ENCODE measurements at places on chromosomes 4 and X.

GRCh38 chr4:125420526-125420925, 105.8 kb downstream of the FAT4 start:
- DNase-seq = no peak

DNA sequence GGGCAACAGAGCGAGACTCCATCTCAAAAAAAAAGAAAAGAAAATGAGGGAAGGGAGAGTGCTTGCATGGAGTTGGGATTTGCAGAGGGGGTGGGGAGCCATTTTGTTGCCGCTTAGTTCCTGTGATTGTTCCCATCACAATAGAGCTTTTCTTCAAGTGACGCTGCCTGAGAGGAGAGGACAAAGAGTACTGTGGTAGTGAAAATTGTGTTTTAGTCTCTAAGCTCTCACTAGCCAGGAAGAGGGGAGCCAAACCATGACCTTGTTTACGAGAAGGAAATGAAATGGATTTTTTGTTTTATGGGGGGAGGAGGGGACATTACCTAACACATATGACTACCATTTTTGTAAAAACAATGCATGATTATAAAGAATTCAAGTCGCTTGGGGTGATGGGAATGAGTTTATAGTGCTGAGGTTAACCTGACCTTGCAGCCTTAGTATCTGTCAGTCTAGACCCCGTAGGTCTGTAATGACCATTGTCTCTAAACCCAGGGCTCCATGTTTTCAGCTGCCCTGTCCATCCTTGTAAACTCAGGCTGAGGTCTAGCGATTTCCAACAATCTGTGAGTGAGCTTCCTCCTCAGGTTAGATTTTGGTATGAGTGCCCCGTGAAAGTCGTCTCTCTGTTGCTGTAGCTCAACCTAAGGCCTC, 18.8 kb downstream of the SRD5A3 start:
- DNase-seq = no peak

- peak; percentile 43 for DNase-seq
Observed at GRCh38 chrX:46572340-46572936, 1.1 kb upstream of the CHST7 start.

- DNase-seq = no peak
Observed at GRCh38 chr4:112251019-112251643, 19.5 kb downstream of the AP1AR start.

DNA sequence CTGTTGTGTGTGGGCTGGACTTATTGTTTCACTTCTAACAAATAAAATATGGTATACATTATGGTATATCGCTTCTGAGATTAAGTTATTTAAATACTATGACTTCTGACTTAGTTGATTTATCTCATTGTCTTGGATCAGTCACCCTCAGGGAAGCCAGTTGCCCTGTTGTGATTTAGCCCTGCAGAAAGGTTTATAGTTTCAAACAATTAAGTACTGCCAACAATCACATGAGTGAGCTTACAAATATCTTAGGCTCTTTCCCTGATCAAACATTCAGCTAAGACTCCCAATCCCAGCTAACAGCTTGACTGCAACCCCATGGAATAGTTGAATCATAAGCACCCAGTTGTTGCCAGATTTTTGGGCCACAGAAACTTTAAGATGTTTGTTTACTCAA, 85.4 kb downstream of the MAGEC1 start:
- DNase-seq = no peak

- no peak for DNase-seq
Observed at GRCh38 chrX:13903405-13903804, 86.5 kb upstream of the GPM6B start.

Measured in CD4-positive, alpha-beta T cell treated with Interleukin-12 subunit alpha and Interleukin-12 subunit beta, for 1 hour (primary cell).